ENCODE measurements at places on chromosomes 7 and 10.

DNA sequence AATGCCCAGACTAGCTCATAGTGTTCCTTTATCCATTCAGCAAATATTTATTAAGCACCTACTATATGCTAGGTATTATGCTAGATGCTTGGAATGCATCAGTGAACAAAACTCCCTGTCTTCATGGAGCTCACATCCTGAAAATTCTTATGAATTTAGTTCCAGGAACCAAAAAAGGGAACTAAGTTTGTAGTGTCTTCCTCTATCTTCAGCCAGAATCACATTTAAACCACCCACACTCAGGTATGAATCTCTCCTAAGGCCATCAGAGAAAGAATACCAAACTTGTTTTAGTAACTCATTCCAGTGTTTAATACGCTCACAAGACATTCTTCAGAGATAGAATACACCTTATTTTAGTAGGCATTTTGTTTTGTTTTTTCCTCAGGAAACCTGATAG is 10.1 kb upstream of the EGR2 start:
- no peak overlapping the region for H3K4me3 ChIP-seq
- no peak for DNase-seq
- H3K36me3 ChIP-seq = no peaks in the 10 kb centered on the region
- H3K27me3 ChIP-seq = no peaks in the 10 kb centered on the region
- no peaks in the 10 kb centered on the region for H3K4me1 ChIP-seq
- no peak overlapping the region for H3K27ac ChIP-seq

DNA sequence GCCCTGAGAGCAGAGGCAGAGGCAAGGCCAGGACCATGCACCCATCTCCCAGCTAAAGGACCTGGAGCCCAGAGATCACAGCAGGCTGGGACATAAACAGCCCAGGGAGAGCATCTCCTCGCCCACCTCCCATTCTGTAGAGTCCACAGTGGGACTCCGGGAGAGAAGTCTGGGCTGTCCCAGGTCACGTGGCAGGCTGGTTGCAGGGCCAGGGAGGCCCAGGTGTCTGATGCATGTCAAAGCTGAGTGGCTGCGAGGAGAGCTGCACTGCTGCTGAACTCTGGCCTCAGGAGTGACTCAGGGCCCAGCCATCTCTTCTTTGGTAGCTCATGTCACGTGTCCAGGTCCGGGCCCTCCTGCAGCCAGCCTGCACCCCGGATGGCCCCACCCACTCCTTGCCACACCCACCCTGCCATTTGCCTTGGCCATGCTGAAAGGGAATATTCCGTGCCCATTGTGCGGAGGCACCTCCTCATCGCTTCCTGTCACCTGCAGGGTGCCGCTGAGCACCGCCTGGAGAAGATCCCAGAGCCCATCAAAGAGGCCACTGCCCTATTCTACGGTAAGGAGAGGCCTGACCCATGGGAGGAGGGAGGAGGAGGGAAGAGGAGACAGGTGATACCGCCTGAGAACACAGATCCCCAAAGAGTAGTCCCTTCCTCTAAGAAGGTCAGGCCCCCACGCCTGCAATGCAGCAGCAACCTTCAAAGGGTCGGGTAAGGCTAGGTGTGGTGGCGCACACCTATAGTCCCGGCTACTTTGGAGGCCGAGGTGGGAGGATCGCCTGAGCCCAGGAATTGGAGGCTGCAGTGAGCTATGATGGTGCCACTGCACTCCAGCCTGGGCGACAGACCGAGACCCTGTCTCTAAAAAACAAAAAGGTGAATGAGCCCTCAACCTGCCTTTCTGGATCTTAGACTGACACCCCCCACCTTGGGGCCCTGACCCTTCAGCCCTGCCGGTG is 12.6 kb upstream of the SH2B2 start:
- no peaks in the 10 kb centered on the region for H3K36me3 ChIP-seq
- H3K4me1 ChIP-seq = no peaks in the 10 kb centered on the region
- H3K27me3 ChIP-seq = no peaks in the 10 kb centered on the region

DNA sequence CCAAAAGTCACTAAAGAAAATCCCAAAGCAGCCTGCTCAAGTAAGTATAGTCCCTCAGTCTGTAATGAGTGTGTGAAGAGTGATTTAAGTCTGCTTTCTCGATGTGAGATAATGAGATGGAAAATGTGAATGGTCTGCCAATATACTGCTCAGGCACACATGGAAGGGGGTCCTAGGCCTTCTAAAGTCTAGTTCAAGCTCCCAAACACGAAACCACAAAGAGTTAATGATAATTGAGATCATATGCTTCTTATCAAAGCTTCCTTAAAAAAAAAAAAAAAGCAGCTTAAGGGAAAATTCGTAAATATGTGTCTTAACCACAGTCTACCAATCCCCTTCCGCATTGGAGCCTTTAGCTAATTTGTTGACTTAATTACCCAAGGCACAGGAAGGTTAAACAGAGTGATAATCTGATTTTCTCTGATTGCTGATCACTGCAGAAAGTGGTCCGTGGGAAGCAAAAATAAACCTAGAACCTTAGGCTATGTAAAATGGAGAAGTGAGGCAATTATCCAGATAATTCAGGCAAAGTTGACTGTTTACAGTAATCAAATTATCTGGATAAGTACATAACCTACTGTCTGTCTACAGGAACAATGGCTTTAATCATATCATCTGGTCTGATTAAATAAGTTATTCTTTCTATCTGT is 172.9 kb downstream of the MBL2 start:
- H3K4me1 ChIP-seq = peaks cover 5% of the 10 kb centered on the region
- H3K4me3 ChIP-seq = no peak overlapping the region
- H3K36me3 ChIP-seq = no peaks in the 10 kb centered on the region
- DNase-seq = no peak
- no peaks in the 10 kb centered on the region for H3K27me3 ChIP-seq

- no peaks in the 10 kb centered on the region for H3K36me3 ChIP-seq
- no peaks in the 10 kb centered on the region for H3K27me3 ChIP-seq
- H3K4me1 ChIP-seq = no peaks in the 10 kb centered on the region
- DNase-seq = no peak
- no peak overlapping the region for H3K27ac ChIP-seq
- no peak overlapping the region for H3K4me3 ChIP-seq
These were observed 191.0 kb upstream of the PLPP4 start for GRCh38 chr10:120266022-120266421.

DNA sequence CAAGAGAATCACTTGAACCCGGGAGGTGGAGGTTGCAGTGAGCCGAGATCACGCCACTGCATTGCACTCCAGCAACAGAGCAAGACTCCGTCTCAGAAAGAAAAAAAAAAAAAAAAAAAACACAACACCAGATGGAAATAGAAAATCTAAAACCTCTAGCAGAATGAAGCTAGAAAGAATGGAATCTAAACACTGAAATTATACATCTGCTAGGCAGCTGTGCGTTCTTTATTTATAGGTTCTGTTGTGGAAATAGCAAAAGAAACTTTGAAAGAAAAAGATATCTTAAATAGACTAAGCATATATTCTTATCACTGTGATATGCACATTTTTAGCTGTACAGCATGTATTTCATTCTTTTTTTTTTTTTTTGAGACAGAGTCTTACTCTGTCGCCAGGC is 17.1 kb downstream of the BMPR1A start:
- H3K4me3 ChIP-seq = no peak overlapping the region
- peaks cover 13% of the 10 kb centered on the region for H3K4me1 ChIP-seq
- no peak for DNase-seq
- H3K27me3 ChIP-seq = no peaks in the 10 kb centered on the region
- no peaks in the 10 kb centered on the region for H3K36me3 ChIP-seq

GRCh38 chr7:81949306-81949705 is 179.5 kb upstream of the HGF start:
- no peaks in the 10 kb centered on the region for H3K36me3 ChIP-seq
- no peak for DNase-seq
- no peak overlapping the region for H3K27ac ChIP-seq
- H3K27me3 ChIP-seq = no peaks in the 10 kb centered on the region
- no peak overlapping the region for H3K4me3 ChIP-seq

- H3K36me3 ChIP-seq = no peaks in the 10 kb centered on the region
- no peak for DNase-seq
- no peak overlapping the region for H3K4me3 ChIP-seq
- no peak overlapping the region for H3K27ac ChIP-seq
- no peaks in the 10 kb centered on the region for H3K4me1 ChIP-seq
These were observed 32.0 kb downstream of the SEMA3A start for GRCh38 chr7:84162584-84162983.

DNA sequence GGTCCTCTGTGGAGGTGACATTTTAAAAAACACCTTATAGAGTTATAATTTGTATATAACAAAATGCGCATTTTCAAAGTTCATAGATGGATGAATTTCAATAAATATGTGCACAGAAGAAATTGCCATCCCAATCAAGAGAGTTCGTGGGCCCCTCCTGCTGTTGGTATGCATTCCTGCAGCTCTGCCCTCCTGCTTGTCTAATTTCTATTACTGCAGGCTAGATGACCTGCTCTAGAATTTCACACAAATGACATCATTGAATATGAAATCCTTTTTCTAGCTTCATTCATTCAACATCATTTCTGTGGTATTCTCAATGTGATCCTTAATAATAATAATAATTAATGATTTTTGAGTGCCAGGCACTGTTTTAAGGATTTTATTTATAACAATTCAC is 348.2 kb downstream of the SDK1 start:
- no peaks in the 10 kb centered on the region for H3K36me3 ChIP-seq
- H3K27me3 ChIP-seq = no peaks in the 10 kb centered on the region
- no peak overlapping the region for H3K27ac ChIP-seq
- DNase-seq = no peak
- H3K4me1 ChIP-seq = no peaks in the 10 kb centered on the region

GRCh38 chr10:102449321-102450123 is 1.8 kb downstream of the C10orf95 start:
- no peaks in the 10 kb centered on the region for H3K27me3 ChIP-seq
- no peaks in the 10 kb centered on the region for H3K36me3 ChIP-seq
- peak overlapping the region; percentile 82 for H3K4me3 ChIP-seq
- peak overlapping the region; percentile 88 for H3K27ac ChIP-seq

- H3K27me3 ChIP-seq = no peaks in the 10 kb centered on the region
- H3K4me1 ChIP-seq = no peaks in the 10 kb centered on the region
- no peak overlapping the region for H3K4me3 ChIP-seq
- no peaks in the 10 kb centered on the region for H3K36me3 ChIP-seq
These were observed 159.8 kb downstream of the KIF20B start for GRCh38 chr10:89861199-89861573.

GRCh38 chr10:52540479-52540984 is 226.5 kb downstream of the DKK1 start:
- H3K27ac ChIP-seq = no peak overlapping the region
- H3K4me1 ChIP-seq = no peaks in the 10 kb centered on the region
- no peaks in the 10 kb centered on the region for H3K27me3 ChIP-seq

DNA sequence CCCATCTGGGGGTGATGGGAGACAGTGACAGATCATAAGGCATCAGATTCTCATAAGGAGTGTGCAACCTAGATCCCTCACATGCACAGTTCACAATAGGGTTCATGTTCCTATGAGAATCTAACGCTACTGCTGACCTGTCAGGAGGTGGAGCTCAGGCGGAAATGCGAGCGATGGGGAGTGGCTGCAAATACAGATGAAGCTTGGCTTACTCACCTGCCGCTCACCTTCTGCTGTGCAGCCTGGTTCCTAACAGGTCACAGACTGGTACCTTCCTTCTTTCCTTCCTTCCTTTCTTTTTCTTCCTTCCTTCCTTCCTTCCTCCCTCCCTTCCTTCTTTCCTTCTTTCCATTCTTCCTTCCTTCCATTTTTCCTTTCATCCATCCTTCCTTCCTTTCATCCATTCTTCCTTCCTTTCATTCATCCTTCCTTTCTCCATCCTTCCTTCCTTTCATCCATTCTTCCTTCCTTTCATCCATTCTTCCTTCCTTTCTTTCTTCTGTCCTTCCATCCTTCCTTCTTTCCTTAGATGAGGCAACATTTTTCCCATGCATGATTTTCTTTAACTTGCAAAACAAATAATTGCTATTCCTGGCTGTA is 370.0 kb upstream of the AUTS2 start:
- H3K4me3 ChIP-seq = no peak overlapping the region
- H3K36me3 ChIP-seq = no peaks in the 10 kb centered on the region
- H3K27ac ChIP-seq = no peak overlapping the region
- no peaks in the 10 kb centered on the region for H3K4me1 ChIP-seq
- DNase-seq = no peak

DNA sequence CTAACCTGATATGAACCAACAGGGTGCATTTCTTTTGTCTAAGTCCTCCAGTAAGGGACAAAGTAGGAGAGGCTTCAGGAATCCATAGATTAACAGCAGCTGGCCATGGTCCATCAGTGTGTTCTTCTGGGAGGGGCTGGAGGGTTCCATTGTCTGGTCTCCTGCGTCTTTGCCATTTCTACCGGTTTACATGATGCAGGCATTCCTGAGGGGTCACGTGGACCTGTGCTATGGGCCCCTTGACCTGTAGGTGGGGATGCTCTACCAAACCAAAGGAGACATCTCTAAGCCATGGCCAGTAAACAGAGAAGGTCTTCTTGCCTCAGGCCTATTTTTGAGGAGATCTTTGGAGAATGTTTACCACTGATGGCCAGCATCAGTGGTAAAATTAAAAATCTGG is 28.7 kb upstream of the HABP2 start:
- H3K27me3 ChIP-seq = no peaks in the 10 kb centered on the region
- no peaks in the 10 kb centered on the region for H3K36me3 ChIP-seq
- no peak overlapping the region for H3K4me3 ChIP-seq
- DNase-seq = no peak
- no peaks in the 10 kb centered on the region for H3K4me1 ChIP-seq

DNA sequence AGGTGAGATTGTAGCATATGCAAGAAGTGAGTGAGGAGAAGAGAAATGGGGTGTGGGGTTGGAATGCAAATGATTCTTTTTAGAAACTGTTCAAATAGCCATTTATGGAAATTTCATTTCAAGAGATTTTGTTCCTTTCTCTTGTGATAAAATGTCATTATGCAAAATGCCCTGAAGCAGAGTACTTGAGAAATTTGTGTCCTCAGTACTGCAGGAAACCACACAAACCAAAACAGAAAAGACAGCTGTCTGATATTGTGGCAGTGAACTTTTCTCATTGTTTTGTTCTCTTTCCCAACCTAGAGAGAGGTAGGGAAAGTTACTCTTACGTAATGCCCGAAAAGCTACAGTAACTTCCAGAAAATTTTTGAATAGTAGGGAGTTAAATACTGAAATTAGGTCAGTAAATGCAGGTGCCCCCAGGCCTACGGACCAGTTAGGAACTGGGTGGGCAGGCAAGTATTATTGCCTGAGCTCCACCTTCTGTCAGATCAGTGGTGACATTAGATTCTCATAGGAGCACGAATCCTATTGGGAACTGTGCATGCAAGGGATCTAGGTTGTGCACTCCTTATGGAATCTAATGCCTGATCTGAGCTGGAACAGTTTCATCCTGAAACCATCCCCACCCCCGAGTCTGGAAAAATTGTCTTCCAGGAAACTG is 34.0 kb downstream of the DLD start:
- H3K36me3 ChIP-seq = peaks cover 5% of the 10 kb centered on the region
- H3K4me1 ChIP-seq = peaks cover 14% of the 10 kb centered on the region
- no peak overlapping the region for H3K27ac ChIP-seq

GRCh38 chr7:18320971-18321567 is 174.5 kb upstream of the HDAC9 start:
- DNase-seq = no peak
- H3K4me1 ChIP-seq = no peaks in the 10 kb centered on the region
- H3K27me3 ChIP-seq = no peaks in the 10 kb centered on the region
- H3K4me3 ChIP-seq = no peak overlapping the region
